ENCODE measurements at places on chromosomes 4 and X.

GRCh38 chr4:155972098-155972497, 18.4 kb upstream of the CTSO start:
- peak; percentile 38 for DNase-seq

DNA sequence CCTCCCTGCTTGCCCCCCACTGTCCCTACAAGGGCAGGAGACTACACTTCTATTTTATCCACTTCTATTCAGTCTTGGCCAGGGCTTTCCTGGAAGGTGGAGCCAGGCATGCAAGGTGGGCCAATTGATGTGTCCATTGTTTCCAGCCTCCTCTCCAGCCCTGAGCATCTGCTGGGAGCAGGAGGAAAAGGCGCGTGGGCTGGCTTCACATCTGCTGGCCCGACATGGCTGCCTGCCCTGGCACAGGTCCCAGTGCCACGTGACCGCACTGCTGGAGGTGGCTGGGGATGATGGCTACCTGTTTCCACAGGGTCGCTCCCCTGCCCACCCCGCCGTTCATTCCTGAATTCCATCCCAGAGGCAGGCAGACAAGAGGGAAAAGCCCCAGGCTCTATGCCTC, 247.7 kb downstream of the AFAP1 start:
- DNase-seq, result no peak

DNA sequence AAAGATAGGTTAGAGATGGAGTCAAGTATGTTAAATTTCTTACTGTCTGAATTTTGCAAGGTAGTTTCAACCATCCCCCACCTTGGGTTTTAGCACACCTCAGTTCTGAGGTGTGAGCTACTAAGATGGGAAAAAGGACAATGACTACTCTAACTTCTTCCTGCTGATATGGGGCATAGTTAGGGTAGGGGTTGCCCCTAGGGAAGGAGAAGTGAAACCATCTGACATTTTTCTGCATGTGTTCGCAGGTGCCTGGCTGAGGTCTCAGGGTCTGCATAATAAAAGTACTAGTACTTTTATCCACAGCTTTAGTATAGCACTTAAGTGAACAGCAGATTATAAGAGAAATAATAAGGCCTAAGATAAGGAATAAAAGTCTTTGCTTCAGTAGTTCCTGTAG, 129.5 kb upstream of the CYSLTR1 start:
- DNase-seq, result no peak

- DNase-seq, result no peak
These were observed 11.7 kb upstream of the TENM3 start for GRCh38 chr4:182231496-182231895.

- no peak for DNase-seq
These were observed 199.0 kb downstream of the OPHN1 start for GRCh38 chrX:68234171-68234910.

DNA sequence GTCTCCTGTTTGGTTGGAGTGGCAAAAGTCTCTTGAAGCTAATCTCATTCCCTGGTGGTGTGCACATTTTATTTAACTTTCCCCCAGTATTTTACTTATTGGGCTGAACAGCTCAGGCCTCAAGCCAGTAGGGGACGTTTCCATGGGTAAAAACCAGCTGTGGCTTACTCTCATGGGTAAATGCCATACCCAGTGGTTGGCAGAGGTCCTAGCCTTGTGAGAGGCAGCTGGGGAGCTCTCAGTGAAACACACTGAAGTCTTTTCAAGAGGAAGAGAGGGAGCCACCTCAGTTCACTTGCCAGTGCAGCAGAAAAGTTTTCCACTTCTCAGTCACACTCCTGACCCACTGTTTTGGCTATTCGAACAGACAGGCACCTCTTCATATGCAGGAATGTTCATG, 1964.2 kb downstream of the ARAP2 start:
- DNase-seq, result no peak

DNA sequence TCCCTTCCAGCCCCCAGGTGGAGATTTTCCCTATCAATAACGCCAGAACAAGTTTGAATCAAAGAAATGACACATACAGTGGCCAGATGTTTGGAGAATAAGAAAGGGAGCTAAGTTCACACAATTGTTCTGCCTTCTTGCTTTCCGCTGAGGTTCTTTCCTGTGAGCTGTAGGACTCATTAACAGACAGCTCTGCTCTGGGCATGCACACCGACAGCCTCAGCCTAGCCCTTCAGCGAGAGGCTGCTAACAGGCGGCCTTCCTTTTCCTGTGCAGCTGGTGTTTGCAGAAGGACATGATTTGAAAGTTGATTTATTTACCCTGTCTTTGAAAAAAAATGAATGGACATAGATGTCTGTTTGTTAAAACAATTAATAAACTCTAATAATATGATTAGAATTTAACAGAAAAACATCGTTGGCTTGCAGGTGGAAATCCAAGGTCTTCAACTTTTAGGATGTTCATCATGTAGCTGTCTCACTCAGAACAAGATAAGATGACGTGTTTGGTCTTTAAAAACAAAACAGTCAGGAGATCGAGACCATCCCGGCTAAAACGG, 183.3 kb downstream of the KDR start:
- DNase-seq, result no peak

DNA sequence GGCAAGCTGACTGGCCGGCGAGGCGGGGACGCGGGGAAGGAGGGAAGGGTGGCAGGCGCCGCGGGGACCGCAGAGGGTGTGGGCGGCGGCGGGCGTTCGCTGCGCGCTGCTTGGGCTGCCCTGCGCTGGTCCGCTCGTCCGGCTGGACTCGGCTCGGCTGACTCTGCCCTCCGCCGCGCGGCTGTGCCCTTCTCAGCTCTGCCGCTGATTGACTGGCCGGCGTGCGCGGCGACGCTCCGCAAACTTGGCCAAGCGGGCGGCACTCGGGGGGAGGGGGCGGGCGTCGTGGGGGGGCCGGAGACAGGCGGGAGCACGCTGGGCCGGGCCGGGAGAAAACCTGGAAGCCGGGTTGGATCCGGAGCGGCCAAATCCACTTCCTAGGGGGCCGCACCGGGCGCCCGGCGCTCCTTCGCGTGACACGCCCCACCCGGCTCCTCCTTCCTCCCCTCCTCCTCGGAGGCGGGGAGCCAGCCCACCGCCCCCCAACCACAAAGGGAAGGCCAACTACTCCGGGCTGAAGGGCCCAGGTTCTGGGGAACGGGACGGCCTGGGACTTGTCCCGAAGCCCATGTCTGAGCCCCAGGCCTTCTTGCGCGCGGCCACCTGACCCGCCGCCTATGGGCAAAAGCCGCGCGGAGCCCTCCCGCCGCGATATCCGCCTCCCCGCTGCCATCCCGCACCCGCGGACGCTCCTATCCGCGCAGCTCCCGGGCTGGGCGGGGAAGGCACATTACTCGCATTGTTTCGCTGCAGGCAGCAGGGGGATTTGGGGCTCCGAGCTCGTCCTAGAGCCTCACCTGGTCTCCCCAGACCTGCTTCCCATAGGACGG, at the start of gene GPC4:
Gene GPC4, minus strand, starts transcription at position 214 of the 830 bp plus-strand sequence. CDS start 524 bp downstream, outside the sequence.
- no peak for DNase-seq

DNA sequence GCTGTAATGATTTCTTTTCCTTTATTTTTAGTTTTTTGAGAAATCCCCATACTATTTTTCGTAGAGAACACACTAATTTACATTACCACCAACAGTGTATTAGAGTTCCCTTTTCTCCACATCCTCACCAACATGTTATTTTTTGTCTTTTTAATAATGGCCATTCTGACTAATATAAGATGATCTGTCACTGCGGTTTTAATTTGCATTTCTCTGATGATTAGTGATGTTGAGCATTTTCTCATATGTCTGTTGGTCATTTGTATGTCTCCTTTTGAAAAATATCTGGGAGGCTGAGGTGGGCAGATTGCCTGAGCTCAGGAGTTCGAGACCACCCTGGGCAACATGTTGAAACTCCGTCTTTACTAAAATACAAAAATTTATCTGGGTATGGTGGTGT, 30.2 kb downstream of the SPINK2 start:
- no peak for DNase-seq

DNA sequence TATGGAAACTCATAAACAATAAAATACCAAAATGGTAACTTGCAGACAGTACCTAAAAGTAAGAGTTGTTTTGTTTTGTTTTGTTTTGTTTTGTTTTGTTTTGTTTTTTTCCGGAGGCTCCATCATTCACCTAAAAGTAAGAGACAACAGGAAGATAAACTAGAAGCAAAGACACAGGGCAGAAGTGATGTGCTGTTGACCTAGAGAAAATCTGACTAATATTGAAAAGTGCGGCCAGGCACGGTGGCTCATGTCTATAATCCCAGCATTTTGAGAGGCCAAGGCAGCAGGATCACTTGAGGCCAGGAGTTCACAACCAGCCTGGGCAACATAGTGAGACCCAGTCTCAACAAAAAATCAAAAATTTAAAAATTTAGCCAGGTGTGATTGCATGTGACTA, 5.6 kb upstream of the CENPC start:
- no peak for DNase-seq

DNA sequence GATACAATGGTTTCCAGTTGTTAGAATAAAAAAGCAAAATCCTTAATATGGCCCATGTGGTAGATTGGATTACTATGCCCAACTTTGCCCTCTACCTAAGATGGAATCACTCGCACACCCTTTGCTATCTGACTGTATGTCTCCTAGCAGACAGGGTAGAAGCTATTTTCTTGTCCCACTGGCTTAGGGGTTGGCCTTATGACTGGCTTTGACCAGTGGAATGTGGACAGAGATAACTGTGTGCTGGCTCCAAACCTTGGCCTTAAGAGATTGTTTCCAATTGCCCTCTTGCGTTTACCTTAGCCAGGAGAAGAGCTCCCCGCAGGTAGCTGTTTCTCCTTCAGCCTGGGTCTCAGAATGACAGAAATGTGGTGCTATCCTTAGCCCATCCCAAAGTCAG, 355.9 kb downstream of the BCOR start:
- DNase-seq, result no peak

- DNase-seq, result no peak
These were observed 572.5 kb downstream of the MAGEB5 start for GRCh38 chrX:26788402-26788998.

- DNase-seq, result no peak
These were observed 87.6 kb downstream of the HHIP start for GRCh38 chr4:144733566-144733965.

- DNase-seq, result no peak
These were observed 62.7 kb downstream of the PRPS1 start for GRCh38 chrX:107691024-107691448.

DNA sequence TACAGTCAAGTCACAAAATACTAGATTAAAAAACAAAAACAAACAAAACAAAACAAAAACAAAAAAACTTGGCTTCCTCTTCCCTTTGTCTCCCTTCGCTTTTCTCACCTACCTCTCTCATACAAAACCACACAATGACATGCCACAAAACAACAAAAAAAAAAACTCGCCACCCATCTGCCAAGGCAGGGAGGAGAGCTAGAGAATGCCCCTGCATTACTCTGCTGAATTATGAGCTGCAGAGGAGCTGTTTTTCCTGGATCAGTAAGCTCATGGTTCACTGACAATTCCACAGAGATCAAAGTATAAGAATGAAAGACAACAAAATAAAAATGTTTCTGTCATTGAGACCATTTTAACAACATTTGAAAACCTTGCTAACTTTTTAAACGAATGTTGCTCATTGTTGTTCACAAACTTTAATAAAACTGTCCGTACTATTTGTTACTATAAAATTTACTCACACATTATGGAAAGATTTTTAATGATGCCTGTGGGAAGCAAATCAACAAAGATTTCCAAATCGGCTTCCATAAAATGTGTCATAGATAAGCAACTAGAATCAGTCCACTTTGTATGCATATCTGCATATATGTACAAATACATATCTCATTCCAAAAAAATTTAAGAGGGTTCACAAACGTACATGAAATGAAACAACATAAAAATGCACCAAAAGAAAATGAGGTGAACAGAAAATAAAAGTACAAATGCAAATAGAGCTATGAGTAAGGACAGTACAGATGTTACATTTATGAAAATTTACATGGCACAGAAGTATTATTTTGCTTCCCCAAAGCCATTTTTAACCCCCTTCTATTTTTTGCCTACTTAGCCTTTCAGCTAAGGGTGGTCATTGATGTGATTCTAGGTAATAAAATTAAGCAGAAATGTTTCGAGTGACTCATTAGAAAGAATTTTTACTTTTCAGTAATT, 252.4 kb upstream of the FAT4 start:
- DNase-seq, result peak; percentile 26

Data from ELR (cell line).